ENCODE measurements at places on chromosomes 11 and 22.
A peak's percentile ranks its signal among the peaks of the same experiment; 100 is the strongest.

GRCh38 chr11:123413636-123414035, 16.4 kb upstream of the GRAMD1B start:
- no peak for DNase-seq

GRCh38 chr11:76600124-76600655, 70.4 kb downstream of the LRRC32 start:
- no peak for DNase-seq

GRCh38 chr11:12249590-12250260, 127.6 kb upstream of the PARVA start:
- no peak for DNase-seq

GRCh38 chr11:21260101-21260500, 590.7 kb downstream of the NELL1 start:
- DNase-seq: no peak

GRCh38 chr11:14969901-14970323, 2.2 kb downstream of the CALCA start:
- DNase-seq: peak; percentile 11

DNA sequence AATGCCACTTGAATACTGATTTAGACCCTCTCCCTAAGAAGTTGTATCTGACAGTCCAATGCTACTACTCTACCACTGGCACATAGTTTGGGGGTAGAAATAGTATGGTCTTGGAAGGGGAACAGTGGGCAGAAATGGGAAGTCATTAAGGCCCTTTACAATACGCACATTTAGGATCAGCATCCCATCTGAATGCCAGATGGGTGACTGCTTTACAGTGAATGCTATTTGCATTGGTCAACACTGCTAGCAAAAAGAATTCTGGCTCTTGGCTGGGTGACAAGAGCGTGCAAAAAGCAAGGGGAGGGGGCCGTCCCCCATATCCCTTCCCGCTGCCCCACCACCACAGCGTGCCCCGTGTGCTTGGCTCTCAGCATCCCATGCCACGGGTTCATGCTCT, 104.7 kb upstream of the BID start:
- no peak for DNase-seq

- DNase-seq: no peak
These were observed 6.9 kb downstream of the GLB1L2 start for GRCh38 chr11:134338654-134339053.

GRCh38 chr11:69450064-69450856, 31.2 kb upstream of the LINC01488 start:
- no peak for DNase-seq

DNA sequence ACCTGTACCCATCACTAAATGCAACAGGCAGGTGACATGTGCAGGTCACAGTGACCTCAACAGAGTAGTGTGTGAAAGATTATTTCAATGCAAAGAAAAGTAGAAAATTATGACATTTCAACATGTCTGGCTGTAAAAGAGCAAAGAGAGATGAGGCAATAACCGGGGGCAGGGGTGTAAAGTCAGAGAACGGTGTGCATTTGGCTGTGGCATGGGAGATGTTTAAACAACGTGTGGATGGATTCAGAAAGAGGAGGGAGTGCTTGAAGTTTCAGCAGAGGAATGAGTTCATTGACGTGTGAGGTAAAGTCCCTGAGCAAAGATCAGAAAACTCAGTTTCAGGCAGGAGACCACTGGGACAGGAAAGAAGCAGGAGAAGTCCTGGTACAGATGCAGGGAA, 229.7 kb downstream of the BUD13 start:
- no peak for DNase-seq

DNA sequence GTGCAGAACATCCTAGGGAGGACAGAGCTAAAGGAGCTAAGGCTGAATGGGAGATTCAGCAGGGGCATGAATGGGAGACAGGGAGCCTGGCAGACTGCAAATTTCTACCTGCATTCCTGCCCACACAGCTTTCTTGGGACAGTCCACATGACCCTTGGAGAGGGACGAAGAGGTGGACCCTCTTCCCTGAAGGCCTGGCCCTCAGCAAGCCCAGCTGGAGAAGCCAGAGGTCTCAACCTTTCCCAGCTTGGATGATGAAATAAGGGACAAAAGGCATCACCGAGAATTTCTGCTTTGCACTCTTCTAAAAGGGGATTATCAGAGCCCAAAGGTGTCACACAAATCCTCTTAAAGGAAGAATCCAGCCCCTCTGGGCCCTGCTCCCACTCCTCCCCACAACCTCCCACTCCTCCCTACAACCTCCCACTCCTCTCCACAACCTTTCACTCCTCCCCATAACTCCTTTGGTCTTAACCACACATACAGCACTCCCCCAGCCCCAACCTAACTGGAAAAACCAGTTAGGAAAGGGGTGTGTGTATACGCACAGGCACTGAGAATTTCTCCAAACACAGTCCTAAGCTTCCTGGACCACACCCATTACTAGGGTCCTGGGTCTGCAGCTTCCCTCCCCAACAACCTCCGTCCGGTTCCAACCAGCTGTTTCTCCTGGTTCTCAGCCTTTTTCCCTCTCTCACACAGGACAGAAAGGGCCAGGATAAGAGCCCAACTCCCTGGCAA, 38.4 kb downstream of the RPL27A start:
- no peak for DNase-seq

GRCh38 chr22:40237241-40237640, 59.5 kb downstream of the TNRC6B start:
- no peak for DNase-seq

- no peak for DNase-seq
These were observed 1.1 kb downstream of the MUC5AC start for GRCh38 chr11:1158681-1159487.

GRCh38 chr11:117514256-117514655, 186.6 kb downstream of the CEP164 start:
- no peak for DNase-seq

GRCh38 chr11:12102588-12103410, 7.6 kb upstream of the MICAL2 start:
- DNase-seq: no peak

- no peak for DNase-seq
These were observed 4.9 kb downstream of the TLCD5 start for GRCh38 chr11:120330045-120330444.

GRCh38 chr22:49855251-49855911, 1.7 kb downstream of the ZBED4 start:
- DNase-seq: no peak

Data from stimulated activated CD8-positive, alpha-beta memory T cell treated with anti-CD3 and anti-CD28 coated beads, Interleukin-7, amount 100 ng/mL, for 1 hour (primary cell).